ENCODE measurements at places on chromosomes 3 and 15.

DNA sequence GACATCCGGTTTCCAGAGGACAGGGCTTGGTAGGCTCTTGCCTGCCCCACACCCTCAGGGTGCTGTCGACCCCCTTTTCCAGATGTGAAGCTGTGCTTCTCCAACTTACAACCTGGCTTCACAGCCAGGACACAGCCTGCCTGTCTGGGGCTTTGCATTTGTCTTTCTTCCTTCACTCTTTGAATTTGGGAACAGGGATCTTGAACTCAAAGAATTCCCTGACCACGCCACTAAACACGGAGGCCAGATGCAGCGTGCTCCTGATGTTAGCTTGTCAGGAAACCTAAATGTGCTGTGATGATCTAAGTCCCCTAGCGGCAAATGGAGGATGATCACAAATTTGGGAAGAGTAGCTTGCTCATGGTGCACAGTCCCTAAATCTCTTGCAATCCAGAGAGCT is 244.8 kb upstream of the RGMA start:
- DNase-seq = no peak

DNA sequence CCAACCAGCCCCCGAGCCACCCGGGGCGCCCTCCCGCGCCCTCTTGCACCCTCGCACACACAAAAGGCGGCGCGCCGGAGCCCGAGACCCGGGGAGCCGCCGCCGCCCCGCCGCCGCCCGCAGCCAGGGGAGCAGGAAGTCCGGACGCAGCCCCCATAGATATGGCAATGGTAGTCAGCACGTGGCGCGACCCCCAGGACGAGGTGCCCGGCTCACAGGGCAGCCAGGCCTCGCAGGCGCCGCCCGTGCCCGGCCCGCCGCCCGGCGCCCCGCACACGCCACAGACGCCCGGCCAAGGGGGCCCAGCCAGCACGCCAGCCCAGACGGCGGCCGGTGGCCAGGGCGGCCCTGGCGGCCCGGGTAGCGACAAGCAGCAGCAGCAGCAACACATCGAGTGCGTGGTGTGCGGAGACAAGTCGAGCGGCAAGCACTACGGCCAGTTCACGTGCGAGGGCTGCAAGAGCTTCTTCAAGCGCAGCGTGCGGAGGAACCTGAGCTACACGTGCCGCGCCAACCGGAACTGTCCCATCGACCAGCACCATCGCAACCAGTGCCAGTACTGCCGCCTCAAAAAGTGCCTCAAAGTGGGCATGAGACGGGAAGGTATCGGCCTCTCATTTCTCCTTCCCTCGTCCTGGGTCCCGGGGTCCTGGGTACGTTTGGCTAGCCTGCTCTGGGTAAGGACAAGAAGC is 1.6 kb downstream of the NR2F2 start:
- peak; percentile 21 for DNase-seq

DNA sequence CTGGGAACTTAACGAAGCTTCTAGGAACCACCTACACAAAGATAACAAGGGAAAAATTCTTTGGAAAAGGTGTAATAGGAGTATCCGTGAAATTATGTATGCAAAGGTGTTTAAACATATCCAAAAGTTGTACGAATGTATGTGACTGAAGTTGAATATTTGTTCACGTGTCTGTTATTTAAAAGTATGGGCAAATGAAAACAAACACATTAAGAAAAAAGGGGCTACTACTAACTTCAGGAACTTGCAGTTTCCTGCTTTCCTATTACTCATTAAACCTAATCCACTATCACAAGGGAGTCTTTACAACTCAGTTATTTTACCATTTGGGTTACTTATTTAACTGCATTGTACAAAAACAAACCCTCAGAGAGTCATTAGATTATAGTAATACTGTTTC is 33.9 kb upstream of the GRAMD1C start:
- DNase-seq = no peak

DNA sequence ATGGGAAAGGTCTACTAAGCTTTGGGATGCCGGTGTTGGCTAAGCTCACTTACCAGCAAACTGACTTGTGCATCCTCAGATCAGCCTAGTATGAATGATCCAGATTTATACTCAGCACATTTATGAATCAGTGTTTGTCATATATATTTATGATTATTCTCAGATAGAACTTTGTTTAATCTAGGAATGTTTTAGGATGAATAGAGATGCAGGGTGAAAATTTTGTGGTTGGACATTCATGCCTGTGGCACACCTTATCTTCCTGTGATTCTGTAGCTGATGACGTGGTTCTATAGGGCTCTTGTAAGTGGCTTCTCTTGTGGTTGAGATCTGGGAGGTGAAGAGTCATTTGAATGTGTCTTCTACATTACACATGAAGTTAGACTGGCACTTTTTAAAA is 11.4 kb downstream of the CDIN1 start:
- DNase-seq = no peak

DNA sequence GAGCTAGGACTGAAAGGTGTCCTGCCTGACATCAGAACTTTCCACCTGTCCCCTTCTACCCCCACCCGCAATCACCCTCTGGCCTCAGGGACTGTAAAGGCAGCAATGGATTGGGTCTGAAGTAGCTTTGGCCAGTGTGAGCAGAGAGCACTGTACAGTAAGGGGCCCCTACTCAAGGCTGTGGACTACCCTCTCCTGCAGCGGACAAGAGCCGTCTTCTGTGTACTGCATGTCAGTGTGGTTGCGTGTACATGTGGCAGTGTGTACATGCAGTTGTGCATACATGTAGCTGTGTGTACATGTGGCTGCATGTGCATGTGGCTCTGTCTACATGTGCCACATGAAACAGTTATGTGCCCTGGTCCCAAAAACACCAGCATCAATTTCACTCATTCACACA is 205.9 kb upstream of the LINGO1 start:
- no peak for DNase-seq

GRCh38 chr3:40771112-40771511 is 246.4 kb downstream of the ZNF621 start:
- peak; percentile 87 for DNase-seq

- peak; percentile 88 for DNase-seq
Observed at GRCh38 chr15:89090791-89091626, 2.8 kb downstream of the ABHD2 start.
